Mesenteric fat pad (tissue), 1 donor: ENCODE measurements at places on chromosomes 7 and 10. TPM values are rescaled to one million over a fixed set of nuclear protein-coding genes. Genes with fewer than 3 reads are reported as not detected.

C7orf33 gene
- total RNA-seq, result not detected

ASZ1 gene
- not detected for total RNA-seq

NRP1 gene
- total RNA-seq, result 249 TPM

SPDYE8 gene
- not detected for total RNA-seq

FRMPD2 gene
- not detected for total RNA-seq

SRRT gene
- 135 TPM for total RNA-seq

CALCR gene
- total RNA-seq, result 0.51 TPM

NPC1L1 gene
- 0.29 TPM for total RNA-seq

HYAL4 gene
- total RNA-seq, result not detected

ANKRD1 gene
- 1.6 TPM for total RNA-seq

WDFY4 gene
- total RNA-seq, result 10.1 TPM

C10orf143 gene
- 3.7 TPM for total RNA-seq

CDHR3 gene
- total RNA-seq, result 35.7 TPM

RBP3 gene
- total RNA-seq, result not detected

MKX gene
- 0.55 TPM for total RNA-seq

MCM10 gene
- 1.2 TPM for total RNA-seq

TUBAL3 gene
- total RNA-seq, result not detected

TMEM248 gene
- 84.8 TPM for total RNA-seq

ABCC2 gene
- total RNA-seq, result 2.8 TPM

ZNF746 gene
- 19.9 TPM for total RNA-seq

OR13A1 gene
- not detected for total RNA-seq

NEBL gene
- 0.80 TPM for total RNA-seq

CTBP2 gene
- total RNA-seq, result 56.5 TPM

TYSND1 gene
- total RNA-seq, result 22.2 TPM

MYPN gene
- total RNA-seq, result not detected

GDF10 gene
- total RNA-seq, result 0.26 TPM

ANLN gene
- total RNA-seq, result 0.55 TPM

CXCL12 gene
- total RNA-seq, result 347 TPM

AKR1C4 gene
- total RNA-seq, result not detected

MET gene
- total RNA-seq, result 18.4 TPM

SPDYE5 gene
- total RNA-seq, result not detected

PTPRZ1 gene
- 0.48 TPM for total RNA-seq

ATRNL1 gene
- total RNA-seq, result 0.74 TPM

GHRHR gene
- not detected for total RNA-seq

FANK1 gene
- 0.42 TPM for total RNA-seq

CAV1 gene
- 473 TPM for total RNA-seq

PLPP4 gene
- total RNA-seq, result not detected
